ENCODE measurements at places on chromosomes 1 and 21.
A peak's percentile ranks its signal among the peaks of the same experiment; 100 is the strongest.

GRCh38 chr1:89203166-89203565 lies 4.4 kb upstream of the GBP4 start:
- no peak for DNase-seq

DNA sequence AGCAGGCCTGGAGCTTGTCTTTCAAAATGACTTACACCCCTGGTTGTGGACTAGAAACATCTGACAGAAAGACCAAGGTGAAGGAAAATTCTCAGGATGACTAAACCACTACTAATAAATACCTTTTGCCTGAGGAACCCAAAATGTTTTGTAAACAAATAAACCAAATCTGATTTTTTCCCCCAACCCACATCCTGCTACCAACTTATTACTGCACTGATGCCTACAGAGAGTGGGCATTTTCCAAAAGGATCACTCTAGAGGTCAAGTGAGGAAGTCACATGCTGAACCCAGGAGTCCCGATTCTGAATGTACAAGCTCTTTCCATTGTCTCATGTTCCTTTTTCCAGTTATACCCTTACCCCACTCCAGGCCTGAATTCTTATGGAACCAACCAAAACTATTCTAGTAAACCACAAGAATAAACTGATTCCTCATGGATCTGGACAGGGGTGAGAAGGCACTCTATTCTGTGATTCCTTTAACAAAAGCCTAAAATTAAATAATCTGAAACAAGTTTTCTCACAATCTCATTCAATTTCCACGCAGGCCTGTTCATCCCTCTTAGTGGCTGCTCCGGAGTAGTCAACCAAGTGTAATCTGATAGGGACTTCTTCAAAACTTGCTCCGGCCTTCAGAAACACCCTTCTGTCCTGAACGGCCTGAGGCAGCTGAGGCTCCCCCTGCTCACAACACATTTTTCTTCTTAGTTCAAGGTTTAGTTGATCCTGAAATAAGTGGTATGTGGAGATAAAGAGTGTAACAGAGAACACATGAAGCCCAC lies 1.4 kb downstream of the PI4KB start:
- DNase-seq = no peak

GRCh38 chr1:5938101-5938646 lies 54.1 kb downstream of the NPHP4 start:
- no peak for DNase-seq

DNA sequence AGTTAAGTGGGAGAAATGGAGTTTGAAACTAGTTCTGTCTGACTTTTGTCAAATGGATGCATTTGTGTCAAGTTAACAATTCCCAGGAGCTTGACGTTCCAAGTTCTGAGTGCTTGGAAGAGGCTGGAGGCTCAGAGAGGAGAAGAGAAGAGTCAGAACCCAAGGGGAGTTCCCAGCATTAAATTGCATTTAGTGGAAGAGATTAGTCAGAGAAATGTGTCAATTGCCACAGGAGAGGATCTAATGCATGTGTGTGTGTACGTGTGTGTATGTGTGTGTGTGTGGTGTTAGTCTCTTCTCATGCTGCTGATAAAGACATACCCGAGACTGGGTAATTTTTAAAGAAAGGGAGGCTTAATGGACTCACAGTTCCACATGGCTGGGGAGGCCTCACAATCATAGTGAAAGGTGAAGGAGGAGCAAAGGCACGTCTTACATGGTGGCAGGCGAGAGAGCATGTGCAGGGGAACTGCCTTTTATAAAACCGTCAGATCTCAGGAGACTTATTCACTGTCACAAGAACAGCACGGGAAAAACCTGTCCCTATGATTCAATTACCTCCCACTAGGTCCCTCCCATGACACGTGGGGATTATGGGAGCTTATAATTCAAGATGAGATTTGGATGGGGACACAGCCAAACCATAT lies 101.5 kb upstream of the TMEM51 start:
- no peak for DNase-seq

DNA sequence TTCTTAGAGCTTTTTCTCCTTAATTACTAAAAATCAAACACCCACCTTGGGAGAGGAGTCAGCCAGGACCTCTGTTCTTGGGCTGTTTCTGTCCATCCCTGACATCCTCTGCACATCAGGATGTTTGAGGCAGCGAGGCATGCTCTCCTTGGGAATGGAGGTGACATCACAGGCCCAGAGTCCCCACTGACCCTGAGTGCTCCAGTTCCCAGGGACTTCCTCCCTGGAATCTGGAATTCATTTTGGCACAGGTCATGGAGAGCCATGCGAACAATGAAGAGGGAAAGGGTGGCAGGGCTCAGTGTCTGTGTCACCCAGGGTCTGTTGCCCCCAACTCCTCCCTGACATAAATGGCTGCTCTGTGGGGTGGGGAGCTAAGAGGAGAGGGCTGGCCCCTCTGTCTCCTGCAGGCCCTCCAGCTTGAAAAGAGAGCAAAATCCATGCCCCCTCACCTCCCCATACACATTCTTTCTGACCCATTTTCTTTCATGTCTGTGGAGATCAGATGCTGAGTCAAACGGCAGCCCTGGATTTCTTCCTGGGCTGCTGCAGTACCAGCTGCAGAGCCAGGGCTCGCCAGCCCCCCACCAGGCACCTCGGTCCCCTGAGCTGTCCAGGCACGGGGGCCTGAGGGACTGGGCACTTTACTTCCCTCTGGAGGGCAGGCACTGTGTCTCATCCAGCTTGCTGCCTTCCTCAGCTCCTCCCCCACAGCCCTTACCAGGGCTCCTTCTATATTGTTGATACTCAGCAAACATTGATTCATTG lies 102.0 kb downstream of the NMNAT2 start:
- no peak for DNase-seq

- no peak for DNase-seq
Observed at GRCh38 chr1:191636345-191636744, 521.9 kb upstream of the RGS18 start.

GRCh38 chr1:204920967-204921366 lies 50.3 kb downstream of the NFASC start:
- no peak for DNase-seq

GRCh38 chr1:213110349-213111300 lies 59.6 kb downstream of the RPS6KC1 start:
- DNase-seq = no peak

GRCh38 chr21:37224861-37225839 lies 42.0 kb downstream of the VPS26C start:
- DNase-seq = peak; percentile 43

- DNase-seq = no peak
Observed at GRCh38 chr1:182413969-182414368, 13.5 kb upstream of the TEDDM1 start.

GRCh38 chr1:54122135-54122751 lies 30.6 kb downstream of the CDCP2 start:
- DNase-seq = no peak

DNA sequence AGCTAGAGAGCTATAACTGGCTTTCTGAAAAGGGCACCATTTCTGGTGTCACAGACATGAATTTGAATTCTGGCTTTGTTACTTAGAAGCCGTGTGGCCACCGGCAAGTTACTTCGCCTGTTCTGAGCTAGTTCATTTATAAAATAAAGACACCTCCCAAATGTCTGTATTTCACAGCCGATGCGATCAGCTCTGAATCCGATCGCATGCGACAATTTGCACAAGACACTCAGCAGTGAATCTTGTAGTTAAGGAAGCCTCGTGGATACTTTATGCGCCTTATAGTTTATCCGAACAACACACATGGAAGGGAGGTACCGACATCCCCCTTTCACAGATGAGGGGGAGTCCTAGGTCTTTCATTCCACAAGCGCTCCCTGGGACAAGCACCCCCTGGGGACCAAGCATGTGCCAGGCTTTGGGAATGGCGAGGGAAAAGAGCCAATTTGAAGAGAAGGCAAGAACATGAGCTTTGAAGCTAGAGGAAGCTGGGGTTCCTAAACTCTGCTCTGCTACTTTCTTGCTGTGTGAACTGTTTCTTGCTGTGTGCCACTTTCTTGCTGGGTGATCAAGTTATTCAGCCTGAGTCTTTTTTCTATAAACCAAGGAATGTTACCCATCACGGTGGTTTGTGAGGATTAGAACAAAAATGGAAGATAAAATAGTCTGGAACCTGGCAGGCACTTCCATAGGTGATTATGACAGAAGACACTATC lies 3.9 kb downstream of the ID3 start:
- DNase-seq = no peak

DNA sequence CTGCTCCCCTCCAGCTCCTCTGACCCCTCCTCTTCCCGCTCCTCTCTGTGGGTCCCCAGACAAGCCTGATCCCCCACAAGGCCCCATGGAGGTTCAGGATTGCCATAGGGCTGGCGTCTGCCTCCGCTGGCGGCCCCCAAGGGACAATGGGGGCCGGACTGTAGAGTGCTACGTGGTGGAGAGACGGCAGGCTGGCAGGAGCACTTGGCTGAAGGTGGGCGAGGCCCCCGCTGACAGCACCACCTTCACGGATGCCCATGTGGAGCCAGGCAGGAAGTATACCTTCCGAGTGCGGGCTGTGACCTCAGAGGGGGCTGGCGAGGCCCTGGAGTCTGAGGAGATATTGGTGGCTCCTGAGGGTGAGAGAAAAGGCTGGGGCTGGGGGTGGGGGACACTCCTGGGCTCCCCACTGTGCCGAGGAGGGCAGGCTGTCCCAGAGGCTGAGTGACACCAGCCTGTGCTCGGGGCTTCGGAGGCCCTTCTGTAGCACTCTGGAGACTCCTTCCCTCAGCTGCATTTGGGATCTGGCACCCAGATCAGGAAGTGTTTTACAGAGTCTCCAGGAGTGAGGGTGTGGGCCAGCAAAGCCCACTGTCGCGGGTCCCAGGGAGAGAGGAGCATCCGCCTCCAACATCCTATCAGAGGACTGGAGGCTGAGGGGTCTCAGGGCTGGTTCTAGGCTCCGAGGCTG lies 25.9 kb downstream of the IGFN1 start:
- DNase-seq = no peak

- no peak for DNase-seq
Observed at GRCh38 chr1:19639999-19640362, 4.1 kb upstream of the NBL1 start.

DNA sequence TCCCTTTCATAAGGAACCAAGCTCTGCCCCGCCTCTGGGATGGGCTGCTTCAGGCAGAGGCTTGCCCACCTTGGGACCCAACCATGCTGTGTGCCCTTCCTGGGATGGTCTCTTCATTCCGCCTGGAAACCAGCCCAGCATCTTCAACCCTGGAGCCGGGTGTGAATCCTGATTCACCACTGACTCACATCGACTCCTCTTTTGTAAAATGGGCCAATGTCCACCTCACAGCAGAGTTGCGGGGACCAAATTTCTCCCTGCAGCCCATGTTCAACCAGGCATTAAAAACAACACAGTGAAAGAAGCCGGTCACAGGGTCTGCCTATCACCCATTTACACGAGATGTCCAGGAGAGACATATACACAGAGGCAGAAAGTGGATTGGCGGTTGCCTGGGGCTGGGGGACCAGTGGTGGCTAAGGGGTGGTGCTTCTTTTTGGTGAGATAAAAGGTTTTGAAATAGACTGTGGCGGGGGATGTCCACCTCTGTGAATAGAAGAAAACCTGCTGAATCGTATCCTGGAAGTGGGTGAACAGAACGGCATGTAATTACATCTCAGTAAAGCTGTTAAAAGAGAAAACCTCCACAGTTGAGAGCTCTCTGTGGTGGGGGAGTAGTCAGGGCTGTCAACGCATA lies 6.9 kb upstream of the GPR153 start:
- no peak for DNase-seq

DNA sequence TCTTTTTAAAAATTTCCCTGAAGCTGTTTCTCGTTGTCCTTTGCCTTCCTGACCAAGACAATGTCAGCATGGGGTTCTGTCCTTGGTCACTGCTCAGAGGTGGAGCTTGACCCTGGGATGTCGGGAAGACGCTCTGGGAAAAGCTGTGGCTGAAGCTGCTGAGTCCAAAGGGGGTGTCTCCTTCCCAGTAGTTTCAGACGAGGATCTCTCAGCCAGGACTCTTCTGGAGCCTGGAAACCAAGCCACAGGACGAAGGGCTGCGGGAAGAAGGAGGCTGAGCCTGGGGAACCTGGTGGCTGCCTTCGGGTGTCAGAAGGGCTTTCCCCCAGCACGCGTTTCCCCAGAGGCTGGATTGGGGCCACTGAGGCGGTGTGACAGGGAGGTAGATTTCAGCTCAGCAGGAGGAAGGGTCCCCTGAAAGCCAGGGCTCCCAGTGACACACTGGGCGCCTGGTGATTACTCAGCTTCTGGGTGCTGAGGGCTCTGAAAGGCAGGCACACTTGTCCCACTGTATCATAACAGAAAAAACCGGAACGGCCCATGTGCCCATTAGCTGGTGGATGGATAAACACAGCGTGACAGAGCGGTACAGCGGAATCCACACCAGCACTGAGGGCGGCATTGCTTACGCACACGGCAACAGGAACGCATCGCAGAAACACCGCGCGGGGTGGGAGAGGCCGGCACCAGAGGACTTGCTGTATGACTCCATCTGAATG lies 5.0 kb upstream of the KRTAP12-1 start:
- no peak for DNase-seq

DNA sequence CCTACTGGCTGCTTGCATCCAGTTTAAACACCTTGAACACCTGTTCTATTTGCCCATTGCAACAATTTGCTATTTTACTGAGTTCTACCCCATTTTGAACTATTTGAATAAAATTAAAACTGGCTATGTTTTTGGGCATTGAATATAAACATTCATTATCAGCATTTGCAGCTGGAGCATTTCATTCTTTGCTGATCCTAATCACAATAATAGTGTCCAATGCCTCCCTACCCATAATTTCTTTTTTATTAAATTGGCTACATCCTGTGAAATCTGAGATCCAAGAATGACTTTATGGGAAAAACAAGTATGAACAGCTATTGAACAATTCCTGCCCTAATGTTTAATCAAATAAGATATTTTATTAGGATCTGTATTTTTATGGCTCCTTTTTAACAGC lies 447.9 kb downstream of the PLA2G4A start:
- DNase-seq = no peak

All from CD4-positive, alpha-beta T cell treated with Interleukin-1 beta for 1 hour (primary cell).